Gastrocnemius medialis (tissue), 4 donors: ENCODE measurements at places on chromosomes 6 and 20.

DNA sequence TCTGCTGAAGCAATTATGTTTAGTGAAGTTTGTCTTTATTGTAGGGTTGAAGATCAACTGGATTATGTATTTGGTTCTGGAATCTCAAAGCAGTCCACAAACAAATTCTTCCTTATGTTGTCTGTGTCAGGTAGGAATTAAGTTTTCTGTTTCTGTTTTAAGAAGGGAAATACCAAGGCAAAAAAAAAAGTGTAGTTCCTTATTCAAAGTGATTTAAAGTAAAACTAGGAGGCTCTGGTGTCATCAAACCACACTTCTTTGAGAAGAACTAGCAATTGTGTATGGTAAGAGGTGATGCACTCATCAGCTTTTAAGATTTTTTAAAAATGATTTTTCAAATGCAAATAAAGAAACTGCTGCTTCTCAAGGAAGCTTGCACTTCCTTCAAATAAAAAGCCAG lies 1.9 kb downstream of the FAM135A start:
- DNase-seq = no peak

- no peak for DNase-seq
Observed at GRCh38 chr6:74814440-74814839, 391.4 kb downstream of the COL12A1 start.

GRCh38 chr6:17606606-17607005 lies 6.5 kb downstream of the FAM8A1 start:
- DNase-seq = no peak

DNA sequence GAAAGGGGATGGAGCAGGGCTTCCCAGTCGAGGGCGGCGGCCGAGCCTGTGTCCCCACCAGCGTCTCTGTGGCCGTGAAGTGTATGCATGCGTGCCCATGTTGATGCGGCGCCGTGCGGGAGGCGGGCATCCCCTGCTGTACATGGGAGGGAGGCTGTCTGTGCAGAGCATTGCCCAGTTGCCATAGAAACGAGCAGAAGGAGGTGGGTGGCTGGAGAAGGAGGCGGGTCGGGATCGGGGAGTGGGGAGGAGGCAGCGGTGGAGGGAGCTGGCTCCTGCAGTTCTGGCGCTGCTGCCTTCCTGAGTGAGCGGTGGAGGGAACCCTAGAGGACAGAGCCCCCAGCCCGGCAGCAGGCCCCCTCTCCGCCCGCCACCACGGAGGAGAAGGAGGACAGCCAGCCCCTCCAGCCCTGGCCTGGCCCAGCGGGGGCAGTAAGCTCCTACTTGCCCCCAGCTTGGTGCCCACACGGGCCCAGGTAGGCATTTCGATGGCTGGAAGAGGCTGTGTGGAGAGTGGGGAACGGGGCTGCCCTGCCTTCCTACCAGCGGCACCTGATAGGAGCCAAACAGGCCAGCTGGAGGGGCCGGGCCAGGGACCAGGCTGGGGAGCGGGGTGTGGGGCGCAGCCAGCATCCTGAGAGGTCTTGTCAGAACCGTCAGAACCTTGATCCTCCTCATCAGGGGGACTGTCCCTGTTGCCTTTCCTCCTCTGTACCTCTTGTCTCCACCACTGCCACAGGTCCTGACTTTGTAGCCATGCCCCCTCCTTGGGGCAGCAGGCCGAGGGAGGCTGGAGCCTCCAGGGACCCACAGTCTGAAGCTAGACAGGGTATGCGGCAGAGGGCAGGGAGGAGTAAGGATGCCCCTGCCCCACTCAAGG lies 41.3 kb downstream of the SPDEF start:
- DNase-seq = no peak

DNA sequence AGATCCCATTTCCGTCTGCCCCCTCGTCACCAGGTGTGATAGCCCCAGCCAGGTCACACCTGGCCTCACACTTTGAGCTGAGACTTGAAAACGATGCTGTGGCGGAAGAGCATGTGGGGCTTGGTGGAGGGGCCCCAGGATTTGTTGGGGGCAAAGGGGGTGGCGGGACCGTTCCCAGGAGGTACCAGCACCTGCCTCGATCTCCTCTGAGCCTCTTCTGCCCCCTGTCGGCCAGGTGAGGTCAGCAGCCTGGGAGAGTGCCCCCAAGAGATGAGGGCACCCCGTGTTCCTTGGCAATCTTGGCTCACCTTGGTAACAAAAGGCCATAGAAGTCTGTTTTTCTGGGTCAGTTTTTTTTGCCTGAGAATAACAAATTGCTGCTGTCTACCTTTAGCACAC lies 25.4 kb downstream of the SPATA2 start:
- peak; percentile 1 for DNase-seq

GRCh38 chr6:89145956-89146717 lies at the start of gene PM20D2:
Gene PM20D2 (plus strand): TSS chr6:89146055. CDS start chr6:89146145, 90 bp downstream.
- DNase-seq = peak; percentile 54

DNA sequence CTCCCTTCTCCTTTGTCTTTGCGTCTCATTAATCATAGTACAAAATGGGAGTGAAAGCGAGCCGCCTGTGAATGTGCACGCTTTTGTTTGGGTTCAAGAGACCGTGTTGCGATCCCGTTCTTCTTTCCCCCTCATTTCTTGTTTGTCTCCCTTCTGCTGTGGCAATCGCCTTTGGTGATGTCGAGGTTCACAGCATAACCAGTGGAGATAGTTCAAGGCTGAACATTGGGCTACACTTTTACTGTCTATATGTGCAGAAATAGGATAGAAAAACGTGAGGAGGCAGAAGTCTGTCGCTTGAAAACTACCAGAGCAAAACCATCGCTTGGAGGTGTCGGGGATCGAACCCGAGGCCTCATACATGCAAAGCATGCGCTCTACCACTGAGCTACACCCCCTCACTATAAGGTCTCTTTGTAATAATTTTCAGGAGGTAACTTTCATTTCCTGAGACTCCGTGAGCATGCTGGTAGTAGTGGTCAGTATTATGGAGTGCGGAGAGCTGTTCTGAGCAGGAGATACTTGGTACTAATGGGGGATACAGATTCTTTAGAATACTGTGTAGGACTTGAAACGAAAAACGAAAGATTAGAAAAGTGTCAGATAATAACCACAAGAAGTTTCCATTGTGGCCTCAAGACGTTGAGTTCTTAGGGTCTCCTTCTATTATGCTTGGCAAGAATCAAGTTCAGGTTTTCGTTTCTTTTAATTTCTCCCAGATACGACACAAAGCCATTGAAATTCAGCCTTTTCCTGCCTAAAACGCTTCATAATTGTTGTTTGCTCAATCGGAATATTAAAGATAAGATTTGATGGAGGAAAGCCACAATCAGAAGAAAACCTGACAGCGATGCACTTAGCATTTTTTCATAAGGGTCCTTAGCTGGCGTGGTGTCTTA lies 106.6 kb downstream of the TRIM27 start:
- DNase-seq = no peak

- DNase-seq = no peak
Observed at GRCh38 chr20:62222266-62222850, 2.3 kb upstream of the HRH3 start.

DNA sequence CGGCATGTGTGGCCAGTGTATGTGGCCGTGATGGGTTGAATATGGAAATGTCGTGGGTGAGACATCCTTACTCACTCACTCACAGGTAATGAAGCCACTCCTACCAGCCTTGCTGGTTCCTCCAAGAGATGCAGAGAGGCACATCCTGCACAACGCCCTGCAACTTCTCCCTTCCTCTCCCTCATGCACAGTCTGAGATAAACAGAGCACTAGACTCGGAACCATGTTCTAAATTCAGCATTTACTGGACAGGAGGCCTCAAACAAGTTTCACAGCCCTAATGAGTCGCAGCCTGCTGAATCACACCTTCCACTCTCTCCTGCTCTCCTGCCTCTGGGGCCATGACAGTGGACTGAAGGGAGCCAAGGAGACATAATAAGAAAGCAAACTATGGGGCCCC lies 91.2 kb downstream of the ISM1 start:
- no peak for DNase-seq

- DNase-seq = no peak
Observed at GRCh38 chr6:84066536-84066935, 33.0 kb downstream of the MRAP2 start.

DNA sequence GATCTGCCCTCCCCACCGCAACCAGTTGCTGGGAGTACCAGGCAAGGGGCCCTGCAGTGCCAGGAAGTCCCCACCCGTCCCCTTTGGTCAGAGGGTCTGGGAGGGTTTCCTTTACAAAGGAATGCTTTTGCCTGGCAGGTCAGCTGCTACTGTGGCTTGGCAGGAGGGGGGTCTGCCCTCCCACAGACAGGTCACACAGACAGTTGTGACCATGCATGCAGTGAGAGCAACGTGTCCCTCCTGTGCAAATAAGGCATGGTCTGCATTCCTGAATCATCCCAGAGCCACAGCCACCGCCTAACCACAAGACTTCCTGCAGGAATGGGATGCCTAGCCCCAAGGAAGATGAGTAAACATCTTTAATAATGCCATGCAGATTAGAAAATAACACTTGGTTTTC lies 439 bp upstream of the F13A1 start:
- DNase-seq = no peak

GRCh38 chr6:113600551-113601339 lies 256.4 kb upstream of the MARCKS start:
- no peak for DNase-seq
